ENCODE measurements at places on chromosomes 3 and 15. TPM values are rescaled to one million over a fixed set of nuclear protein-coding genes. Genes with fewer than 3 reads are reported as not detected.

VWA5B2 gene
- total RNA-seq = 0.04 TPM

DNA sequence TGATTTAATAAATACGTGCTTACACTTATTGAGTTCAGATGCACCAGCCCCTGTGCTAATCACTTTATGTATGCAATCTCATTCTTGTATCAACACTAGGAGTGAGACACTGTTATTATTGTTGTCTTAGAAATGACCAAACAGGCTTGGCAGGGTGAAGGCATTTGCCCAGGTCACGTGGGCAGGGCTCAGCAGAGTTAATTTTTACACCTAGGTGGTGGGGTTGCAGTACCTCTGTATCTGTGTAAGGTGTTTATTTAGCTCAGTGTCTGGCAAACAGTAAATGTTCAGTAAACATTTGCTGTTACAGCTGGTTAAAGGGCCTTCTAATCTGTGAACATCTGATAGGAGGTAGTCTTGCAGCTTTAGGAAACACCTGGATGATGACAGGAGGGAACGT, 200.0 kb downstream of the CACNA2D3 start:
- H3K27ac ChIP-seq = no peak overlapping the region
- H3K27me3 ChIP-seq = peaks cover 2% of the 10 kb centered on the region
- H3K4me3 ChIP-seq = no peak overlapping the region

ATP13A4 gene
- total RNA-seq = 0.62 TPM

GRCh38 chr3:143825513-143825912, 22.8 kb downstream of the SLC9A9 start:
- peak; percentile 70 for DNase-seq
- no peaks in the 10 kb centered on the region for H3K27me3 ChIP-seq
- H3K4me1 ChIP-seq = peaks cover 18% of the 10 kb centered on the region
- no peak overlapping the region for H3K27ac ChIP-seq
- no peak overlapping the region for H3K4me3 ChIP-seq
- H3K36me3 ChIP-seq = no peaks in the 10 kb centered on the region

DNA sequence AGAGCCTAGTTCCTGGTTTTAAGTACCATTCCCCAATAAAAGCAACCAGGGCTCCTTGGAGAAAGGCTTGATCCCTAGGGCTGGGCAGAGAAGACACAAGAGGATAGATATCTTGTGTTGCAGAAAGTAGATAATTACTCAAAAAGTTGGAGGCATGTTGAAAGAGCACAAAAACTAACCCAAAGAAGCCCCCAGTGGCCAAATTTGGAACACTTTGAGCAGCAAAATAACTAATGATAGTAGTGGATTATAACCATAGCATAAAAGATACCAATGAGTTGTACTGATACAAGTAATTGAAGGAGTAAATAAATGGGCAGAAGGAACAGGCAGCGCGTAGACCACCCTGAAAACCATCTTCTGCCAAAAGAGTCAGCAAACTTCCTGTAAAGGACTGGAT, 12.0 kb downstream of the EXOSC7 start:
- no peak for DNase-seq
- H3K27me3 ChIP-seq = no peaks in the 10 kb centered on the region
- peaks cover 5% of the 10 kb centered on the region for H3K4me1 ChIP-seq
- H3K4me3 ChIP-seq = no peak overlapping the region
- no peak overlapping the region for H3K27ac ChIP-seq
- peaks cover 31% of the 10 kb centered on the region for H3K36me3 ChIP-seq

Data from muscle of leg (tissue), 16 donors.